ENCODE measurements at places on chromosomes 4 and X. TPM values are rescaled to one million over a fixed set of nuclear protein-coding genes. Genes with fewer than 3 reads are reported as not detected.

TKTL2 gene
- not detected for polyA plus RNA-seq

NAP1L3 gene
- polyA plus RNA-seq = 6.1 TPM

GC gene
- not detected for polyA plus RNA-seq

GLRA3 gene
- polyA plus RNA-seq = not detected

Data from forelimb muscle (tissue), 1 donor.